ENCODE measurements at places on chromosomes 5 and 9.

- no peak for DNase-seq
Measured at GRCh38 chr5:125717209-125717608, 706.0 kb upstream of the GRAMD2B start.

DNA sequence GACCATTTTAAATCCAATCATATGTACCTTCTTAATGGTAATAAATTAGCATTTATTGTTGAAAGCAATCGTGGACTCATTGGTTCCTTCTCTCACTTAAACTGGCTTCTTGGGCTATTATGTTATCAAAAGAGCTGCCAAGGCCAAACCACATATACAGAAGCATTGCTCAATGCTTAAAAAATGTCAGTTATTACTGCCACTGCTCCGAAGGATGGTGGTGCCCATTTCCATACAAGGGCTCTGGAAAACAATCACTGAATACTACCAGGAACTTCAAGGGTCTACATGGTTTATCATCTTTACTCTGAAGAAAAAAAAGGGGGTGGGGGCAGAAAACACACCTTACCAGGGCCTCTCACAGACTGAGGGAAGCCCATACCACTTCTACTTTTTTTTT is 104.3 kb downstream of the GNAQ start:
- DNase-seq, result no peak

DNA sequence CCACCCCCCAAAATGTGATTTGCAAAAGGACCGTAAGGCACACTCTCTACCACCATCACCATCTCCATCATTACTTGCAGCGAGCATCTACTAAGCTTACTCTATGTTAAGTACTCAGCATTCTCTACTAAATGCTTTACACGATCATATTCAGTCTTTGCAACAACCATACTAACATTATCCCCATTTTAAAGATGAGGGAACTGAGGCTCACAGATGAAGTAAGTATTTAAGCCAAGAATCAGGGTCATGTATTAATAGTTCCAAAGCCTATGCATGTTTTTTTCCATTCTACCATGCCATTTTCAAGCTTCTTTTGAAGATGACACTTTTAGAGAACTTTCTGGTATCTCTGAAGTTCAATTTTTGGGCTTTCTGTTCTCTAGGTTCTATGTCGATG is 121.7 kb upstream of the ANKRD55 start:
- no peak for DNase-seq

DNA sequence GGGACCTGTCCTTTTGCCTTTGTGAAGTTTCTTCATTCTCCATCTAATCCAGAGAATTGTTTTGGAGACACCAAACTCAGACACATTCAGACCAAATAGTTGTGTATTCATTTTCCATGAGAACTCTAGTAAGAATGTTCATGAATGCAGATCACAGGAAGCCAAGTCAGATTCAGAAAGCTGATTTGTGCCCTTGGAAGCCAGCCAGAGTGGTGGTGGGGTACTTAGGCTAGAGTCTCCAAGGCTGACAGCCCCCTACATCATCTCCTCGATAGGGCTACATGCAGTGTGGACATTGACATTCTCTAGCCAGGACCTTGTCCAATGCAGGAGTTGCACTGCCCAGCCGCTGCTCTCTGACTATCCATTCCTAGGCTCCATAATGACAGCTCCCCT is 137.6 kb downstream of the UGCG start:
- no peak for DNase-seq

- DNase-seq, result no peak
Measured at GRCh38 chr5:135160036-135160675, 126.1 kb upstream of the PITX1 start.

- no peak for DNase-seq
Measured at GRCh38 chr5:158952951-158953350, 146.8 kb downstream of the EBF1 start.

GRCh38 chr9:133113163-133113948 is 7.7 kb downstream of the RALGDS start:
- no peak for DNase-seq

DNA sequence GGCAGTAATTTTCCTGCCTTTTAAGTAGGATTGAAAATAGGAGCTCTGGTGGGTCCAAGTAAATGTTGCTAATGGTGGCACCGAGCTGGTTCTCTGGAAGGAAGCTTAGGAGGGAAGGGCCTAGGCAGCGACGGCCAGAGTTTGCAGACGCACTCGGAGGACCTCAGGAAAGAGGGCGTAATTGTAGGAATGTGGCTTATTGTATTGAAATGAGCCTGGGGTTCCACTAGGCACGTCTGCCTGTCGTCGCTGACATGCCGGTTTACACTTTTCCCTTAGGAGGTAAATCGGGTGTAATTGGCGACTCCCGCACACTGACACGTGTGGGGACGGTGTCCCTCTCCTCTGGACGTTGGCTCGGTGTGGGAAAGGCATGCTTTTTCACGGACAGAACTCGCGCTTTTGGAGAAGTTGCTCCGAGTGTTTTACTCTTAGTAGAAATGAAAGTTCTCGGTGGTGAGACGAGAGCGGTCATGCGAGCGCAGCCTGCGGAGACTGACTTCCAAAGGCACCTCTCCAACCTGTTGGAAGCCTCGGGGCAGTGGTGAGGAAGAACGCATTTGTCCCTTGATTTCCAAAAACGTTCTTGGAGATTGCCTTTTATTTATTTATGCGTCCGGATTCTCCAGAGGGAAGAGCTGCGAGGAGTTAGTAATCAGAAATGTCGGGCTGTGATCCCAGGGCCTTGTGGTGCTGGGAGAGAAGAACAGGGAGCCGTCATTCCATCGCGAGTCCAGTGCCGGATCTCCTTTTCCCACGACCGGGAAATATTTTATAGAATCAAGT is 1.3 kb downstream of the NR4A3 start:
- no peak for DNase-seq

- DNase-seq, result no peak
Measured at GRCh38 chr5:179431221-179431824, 86.1 kb upstream of the ADAMTS2 start.

GRCh38 chr9:127503947-127504886 is 52.9 kb downstream of the LRSAM1 start:
- peak; percentile 70 for DNase-seq

DNA sequence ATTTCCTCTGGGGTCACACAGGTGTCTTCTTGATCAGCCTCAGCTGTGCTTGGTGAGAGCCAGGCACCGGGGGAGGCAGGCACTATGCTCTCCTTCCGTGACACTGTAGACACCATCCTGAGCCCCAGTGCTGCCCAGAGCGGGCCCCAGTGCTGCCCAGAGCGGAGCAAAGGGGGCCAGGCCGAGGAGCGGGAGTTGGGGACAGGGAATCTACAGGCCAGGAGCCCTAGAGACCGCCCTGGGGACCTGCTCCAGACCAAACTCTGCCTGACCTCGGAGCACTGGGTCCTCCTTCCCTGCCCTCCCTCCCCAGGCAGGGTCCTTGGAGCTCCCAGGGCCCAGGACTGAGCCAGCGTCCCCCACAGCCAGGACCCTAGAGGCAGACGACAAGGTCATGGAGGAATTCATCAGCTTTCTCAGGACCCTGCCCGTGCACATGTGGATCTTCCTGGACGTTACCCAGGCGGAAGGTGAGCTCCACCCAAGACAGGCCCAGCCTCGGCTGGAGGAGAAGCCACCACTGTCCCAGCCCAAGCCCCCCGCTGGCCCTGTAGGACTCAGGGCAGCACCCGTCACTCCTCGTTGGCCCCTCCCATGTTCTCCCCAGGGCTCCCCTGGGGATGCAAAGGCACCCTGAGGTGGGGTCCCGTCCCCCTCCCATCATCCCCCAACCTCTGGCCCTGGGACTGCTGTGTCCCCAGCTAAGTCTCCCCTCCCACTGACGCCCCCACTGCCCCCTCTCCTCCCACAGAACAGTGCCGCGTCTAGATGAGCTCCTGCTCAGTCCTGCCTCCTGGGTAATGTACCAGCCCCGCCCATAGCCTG is 30.2 kb downstream of the PAEP start:
- DNase-seq, result no peak

DNA sequence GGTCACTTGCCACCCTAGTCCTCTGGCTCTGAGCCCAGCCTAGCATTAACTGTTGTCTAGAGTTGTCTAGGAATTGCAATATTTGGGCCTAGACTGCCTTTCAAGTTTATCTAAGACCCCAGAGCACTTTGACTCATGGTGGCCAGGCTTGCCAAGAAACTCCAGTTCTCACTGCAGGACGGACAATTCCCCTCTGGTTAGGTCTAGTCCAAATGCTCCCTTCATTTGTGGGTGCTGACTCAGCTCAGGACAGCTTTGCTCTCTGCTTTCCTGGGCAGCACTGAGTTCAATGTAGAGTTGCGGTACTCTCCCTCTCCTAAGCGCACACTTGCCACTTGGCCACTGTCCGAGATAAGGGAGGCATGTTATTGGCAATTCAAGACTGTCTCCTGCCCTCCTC is 619.4 kb downstream of the TLE1 start:
- DNase-seq, result no peak

DNA sequence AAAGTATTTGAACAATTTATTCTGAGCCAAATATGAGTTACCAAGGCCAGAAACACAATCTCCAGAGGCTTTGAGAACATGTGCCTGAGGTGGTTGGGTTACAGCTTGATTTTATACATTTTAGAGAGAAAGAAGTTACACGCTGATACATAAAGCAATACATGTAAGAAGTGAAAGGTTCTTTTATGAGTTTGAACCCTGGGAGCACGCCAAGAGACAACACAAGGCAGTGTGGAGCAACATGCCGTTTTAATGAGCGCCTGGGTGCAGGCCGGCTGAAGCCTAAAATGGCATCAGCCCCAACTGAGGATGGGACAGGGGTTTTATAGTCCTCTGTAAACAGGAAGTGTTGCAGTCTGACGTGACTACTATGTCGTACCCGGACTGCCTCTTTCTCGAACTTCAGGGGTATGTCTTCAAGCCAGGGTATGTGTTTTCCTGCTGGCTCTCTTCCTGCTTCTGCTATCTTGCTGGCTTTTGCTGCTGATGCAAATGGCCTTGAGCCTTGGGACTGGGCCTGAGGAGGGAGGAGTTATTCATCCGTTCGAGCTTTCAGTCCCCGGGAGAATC is 193.7 kb downstream of the CYLC2 start:
- DNase-seq, result no peak

GRCh38 chr9:92378865-92379560 is 25.4 kb downstream of the OGN start:
- DNase-seq, result no peak

GRCh38 chr5:94196953-94197352 is 421.5 kb downstream of the KIAA0825 start:
- no peak for DNase-seq

DNA sequence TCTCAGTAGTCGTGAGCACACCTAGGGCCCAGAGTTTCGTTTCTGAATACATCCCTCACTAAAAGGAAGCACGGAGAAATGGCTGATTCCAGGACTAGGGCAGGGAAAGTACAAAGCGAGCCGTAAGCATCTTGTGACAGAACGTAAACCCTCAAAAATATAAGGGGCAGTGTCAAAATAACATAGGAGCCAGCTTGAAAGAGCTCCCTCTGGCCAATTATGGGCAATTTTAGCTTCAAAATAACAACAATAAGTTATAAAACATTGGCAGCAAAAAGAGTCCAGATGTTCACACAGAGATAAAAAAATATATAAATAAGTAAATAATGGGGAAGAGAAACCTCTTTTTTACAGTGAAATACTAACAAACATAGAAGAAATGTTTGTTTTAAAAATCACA is 18.5 kb upstream of the GLIS3 start:
- DNase-seq, result no peak

DNA sequence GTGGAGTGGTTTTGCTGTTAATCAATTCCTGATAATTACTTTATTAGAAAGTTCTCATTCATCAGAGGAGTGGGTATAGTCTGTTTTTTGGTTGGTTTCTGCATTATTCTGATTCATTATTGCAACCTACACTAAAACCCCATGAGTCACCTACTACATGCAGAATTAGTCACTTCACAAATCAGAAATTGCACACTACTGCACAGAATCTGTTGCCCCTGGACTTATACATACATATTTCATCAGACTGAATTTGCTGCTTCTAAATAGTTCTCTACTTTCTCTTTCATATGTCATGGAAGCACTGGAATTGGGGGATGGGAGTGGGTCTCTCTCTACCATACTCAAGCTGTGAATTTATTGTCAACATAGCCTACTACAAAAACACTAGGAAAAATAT is 585.1 kb downstream of the DNAH5 start:
- DNase-seq, result no peak

GRCh38 chr9:84490206-84490841 is 149.8 kb upstream of the SLC28A3 start:
- no peak for DNase-seq

GRCh38 chr5:8234179-8234770 is 365.3 kb downstream of the MTRR start:
- no peak for DNase-seq

DNA sequence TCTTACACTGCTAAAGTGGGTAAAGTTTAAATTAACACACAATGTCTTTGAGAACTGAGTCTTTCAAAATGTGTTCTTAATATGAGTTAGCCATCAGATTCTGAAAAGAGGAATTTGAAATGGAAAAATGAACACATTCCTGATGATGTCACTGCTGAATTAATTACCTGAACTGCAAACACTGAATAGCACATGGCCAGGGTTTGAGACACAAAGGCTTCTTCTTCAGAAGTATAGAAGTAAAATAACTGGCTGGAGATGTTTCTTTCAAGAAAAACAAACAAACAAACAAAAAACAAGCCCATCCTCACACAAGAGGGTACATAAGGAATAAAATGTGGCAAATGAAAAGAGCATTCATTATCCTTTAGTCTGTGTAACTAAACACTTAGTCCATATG is 7.1 kb downstream of the GLIS3 start:
- DNase-seq, result no peak

- no peak for DNase-seq
Measured at GRCh38 chr5:5188376-5189050, 48.4 kb downstream of the ADAMTS16 start.

DNA sequence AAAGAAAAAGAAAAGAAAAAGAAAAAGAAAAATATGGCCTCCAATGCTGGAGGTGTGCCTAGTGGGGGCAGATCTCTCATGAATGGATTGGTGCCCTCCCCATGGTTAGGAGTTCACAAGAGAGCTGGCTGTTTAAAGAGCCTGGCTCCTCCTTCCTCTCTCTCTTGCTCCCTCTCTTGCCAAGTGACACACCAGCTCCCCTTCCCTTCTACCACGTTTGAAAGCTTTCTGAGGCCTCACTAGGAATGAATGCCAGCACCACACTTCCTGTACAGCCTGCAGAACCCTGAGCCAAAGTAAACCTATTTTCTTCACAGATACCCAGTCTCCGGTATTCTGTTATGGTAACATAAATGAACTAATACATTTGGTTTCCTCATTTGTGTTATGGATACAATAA is 14.4 kb upstream of the GALNT10 start:
- DNase-seq, result no peak

GRCh38 chr5:164317676-164318075 is 812.3 kb downstream of the MAT2B start:
- DNase-seq, result no peak

- DNase-seq, result no peak
Measured at GRCh38 chr9:79719989-79720388, 148.2 kb downstream of the TLE4 start.
